ENCODE measurements at places on chromosomes 2 and 18.

GRCh38 chr18:48720655-48721025 is 181.8 kb downstream of the CTIF start:
- DNase-seq: no peak

GRCh38 chr2:30180226-30180625 is 33.4 kb downstream of the YPEL5 start:
- DNase-seq: no peak

GRCh38 chr18:48790226-48790863 is 160.4 kb downstream of the SMAD7 start:
- no peak for DNase-seq

- no peak for DNase-seq
These were observed 6.9 kb downstream of the HSBP1L1 start for GRCh38 chr18:79971211-79971952.

GRCh38 chr2:16693854-16694253 is 28.2 kb upstream of the CYRIA start:
- DNase-seq: no peak

DNA sequence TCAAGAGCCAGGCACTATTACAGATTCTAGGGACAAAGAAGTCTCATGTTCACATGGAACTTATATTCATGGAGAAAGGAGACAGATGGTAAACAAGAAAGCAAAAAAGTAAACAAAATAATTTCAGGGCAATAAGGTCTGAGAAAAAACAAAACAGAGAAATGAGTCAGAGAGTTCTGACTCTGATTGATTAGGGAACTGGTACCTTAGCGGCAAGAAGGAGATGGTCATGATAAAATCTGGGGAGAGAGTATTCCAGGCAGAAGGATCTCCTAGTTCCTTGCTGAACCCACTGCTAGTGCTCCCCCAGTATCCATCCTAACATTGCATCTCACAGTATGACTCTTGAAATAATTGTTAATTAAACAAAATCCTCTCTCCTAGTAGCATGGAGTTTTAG is 161.8 kb upstream of the KLF7 start:
- no peak for DNase-seq

DNA sequence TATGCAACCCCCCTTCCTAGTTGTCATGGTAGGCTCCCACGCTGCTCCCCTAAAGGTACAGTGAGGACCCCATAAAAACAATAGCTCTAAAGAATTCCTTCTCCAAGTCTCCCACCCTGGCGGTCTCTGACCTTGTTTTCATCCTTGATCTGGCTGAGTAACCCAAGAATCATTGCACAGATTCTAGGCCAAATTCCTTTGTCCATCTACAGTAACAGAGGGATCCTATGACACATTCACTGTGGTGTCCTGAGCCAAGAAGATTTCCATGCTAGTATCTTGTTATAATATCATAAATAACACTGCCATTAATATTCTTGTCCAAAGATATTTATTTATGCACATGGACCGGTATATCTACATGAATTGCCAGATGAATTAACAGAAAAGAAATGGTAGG is 240.2 kb downstream of the CYP26B1 start:
- no peak for DNase-seq

- no peak for DNase-seq
These were observed 48.6 kb downstream of the GYPC start for GRCh38 chr2:126704434-126705160.

GRCh38 chr18:62522178-62522503 is 684 bp upstream of the ZCCHC2 start:
- DNase-seq: no peak

- DNase-seq: no peak
These were observed 91.8 kb upstream of the ST6GAL2 start for GRCh38 chr2:106977717-106978116.

DNA sequence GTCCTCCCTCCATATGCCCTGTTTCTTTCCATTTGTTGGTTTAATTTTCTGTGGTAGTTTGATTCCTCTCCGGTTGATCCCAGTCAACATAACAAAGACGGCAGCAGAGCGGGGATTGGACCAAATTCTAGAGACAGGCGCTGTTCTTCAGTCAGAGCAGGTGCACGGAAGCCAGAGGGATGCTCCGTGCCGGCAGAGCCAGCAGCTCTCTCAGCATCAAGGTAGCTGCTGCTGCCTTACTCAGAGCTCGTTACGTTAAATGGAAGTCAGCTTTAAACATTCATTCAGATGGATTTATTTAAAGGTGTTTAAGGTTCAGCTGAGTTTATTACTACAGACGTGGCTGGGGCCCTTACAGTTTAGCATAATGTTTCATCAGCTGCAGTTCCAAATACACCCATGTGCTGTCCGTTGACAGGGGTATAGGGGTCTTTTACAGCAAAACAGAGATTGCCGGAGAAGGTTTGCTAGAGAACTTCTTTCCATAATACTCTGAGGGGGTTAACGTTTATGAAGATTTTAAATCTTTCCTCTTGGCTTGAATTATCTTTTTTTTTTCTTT is 497.2 kb upstream of the PIK3C3 start:
- no peak for DNase-seq

DNA sequence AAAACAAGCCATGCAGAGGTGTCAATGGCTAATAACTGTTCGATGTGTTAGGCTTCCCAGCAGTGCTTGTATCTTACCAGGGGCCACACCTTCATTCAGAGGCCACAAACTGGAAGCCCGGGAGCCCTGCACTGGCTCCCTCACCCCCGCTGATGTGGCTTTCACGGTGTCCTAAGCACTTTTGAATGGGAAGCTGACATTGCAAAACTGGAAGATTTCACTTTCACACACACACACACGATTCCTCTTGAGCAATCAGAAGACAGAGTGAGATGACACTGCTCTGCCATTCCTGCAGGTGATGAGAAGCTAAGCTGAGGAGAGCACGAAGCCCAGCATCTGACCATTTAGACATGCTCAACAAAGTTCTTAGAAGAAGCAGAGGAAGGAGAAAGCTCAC is 8.6 kb upstream of the ZNF407 start:
- no peak for DNase-seq

DNA sequence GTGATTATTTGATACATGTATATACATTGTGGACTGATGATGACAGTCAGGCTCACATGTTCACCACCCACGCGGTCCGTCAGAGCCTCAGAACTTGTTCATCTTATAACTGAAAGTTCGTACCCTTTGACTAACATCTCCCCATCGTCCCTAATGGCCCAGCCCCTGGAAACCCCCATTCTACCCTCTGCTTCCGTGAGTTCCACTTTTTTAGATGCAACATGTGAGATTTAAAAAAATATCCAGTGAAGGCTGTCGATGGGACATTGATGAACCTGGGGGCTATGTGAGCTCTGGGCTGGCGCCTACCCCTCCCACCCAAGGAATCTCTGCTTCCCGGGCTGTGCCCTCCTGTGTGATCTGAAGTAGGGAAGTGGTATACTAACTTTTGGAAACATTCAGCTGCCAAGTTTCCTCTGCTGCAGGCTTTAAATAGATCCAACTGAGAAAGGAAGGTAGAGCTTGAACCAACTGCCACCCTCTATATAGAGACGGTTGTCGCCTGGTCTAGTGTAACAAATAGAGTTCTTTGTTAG is 163.8 kb downstream of the FAM210A start:
- no peak for DNase-seq

DNA sequence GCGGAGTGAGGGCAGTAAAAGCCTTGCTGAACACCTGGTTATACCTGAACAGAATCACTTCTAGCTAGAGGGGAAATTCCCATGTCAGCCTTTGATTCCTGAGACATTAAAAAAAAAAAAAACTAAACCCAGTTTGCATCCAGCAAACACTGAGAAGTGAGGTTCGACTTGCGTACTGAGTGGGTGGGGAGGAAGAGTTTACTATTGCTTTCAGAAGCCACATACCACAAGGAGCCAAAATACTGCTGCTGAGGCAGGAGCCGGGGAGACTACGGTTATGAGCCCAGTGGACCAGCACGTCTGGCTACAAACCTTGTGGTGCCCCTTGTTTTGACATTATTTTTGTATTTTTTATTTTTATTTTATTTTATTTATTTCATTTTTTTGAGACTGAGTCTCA is 2.7 kb downstream of the COLEC11 start:
- DNase-seq: no peak

- DNase-seq: no peak
These were observed 675.5 kb upstream of the SLC8A1 start for GRCh38 chr2:41127351-41127750.

GRCh38 chr2:33598561-33599174 is 431 bp downstream of the FAM98A start:
- DNase-seq: no peak

DNA sequence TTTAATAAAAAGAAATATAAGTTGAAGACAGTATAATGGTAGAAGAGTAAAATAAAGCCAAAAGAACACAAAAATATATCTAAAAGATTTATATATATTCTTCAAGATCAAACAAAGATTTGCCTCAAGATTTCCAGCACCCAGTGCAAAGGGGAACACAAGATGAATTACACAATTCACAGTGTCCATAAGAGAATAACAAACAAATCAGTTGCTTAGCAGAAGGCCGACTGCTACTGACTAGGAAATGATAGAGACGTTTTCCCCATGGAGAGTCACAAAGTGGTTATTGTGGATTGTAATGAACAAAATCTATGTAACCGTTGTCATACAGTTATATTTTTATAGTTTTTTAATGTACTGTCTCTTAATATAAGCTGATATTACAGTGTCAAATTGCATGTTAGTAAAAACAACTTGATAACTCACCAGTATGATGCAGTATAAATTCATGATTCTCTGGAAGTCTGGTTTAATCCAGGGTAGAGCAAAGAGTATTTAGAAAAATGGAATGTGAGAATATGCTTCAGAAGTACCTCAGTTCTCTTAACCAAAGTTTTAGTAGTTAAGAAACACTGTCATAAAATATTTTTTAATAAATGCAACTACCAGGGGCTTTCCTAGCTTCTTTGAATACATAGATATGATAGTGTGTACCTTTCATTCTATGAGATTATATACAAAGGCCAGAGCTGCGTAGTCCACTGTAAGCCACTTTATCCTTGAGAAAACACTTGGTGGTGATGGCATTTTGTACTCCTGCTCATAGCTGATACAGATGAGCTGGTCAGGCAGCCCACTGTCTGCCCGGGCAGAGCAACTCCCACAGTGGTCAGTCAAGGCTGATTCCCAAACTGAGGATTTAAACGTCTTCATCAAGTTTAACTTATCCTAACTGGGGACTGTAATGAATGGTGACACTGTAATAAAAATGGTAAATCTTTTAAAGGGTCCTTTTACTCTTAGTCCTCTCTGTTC is 180.5 kb upstream of the DTNA start:
- DNase-seq: no peak

DNA sequence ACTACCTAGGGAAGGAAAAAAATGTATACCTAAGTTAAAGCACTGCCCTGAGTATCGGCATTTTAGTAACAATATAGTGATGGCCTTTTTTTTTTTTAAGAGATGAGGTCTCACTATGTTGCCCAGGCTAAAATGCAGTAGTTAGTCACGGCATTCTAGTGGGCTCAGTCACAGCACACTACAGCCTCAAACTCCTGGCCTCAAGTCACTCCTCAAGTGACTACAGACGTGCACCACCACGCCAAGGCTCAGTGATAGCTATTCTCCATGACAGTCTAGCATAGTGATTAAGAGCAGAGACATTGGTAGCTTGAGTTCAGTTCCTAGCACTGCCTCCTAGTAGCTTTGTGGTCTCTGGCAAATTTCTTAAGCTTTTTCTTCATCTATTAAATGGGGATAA is 27.6 kb downstream of the UBXN2A start:
- no peak for DNase-seq

DNA sequence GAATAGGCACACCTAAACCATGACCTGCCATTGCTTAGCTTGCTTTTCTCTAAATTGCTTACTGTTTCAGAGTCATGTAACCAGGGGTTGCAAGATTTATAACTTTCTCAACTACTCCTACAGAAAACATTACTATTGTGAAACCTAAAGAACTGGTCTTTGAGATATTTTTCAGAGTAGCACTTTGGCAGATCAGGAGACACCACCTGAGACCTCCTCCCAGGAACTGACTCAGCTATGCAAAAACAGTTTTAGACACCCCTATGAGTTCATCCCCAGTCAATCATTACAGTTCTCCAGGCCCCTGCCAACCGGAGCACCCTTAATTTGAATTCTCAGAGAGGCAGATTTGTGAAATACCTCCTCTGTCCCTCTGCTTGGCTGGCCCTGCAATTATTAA is 80.3 kb downstream of the MBOAT2 start:
- no peak for DNase-seq

GRCh38 chr18:29849144-29849543 is 1193.4 kb downstream of the DSC3 start:
- no peak for DNase-seq

GRCh38 chr2:128502200-128502599 is 183.5 kb upstream of the HS6ST1 start:
- DNase-seq: no peak

GRCh38 chr2:21249367-21249766 is 125.6 kb downstream of the TDRD15 start:
- DNase-seq: no peak

GRCh38 chr2:164933671-164934189 is 21.6 kb downstream of the SLC38A11 start:
- DNase-seq: no peak

- DNase-seq: no peak
These were observed 69.6 kb downstream of the STEAP3 start for GRCh38 chr2:119293254-119293653.

GRCh38 chr2:159571540-159572260 is 44.6 kb downstream of the BAZ2B start:
- DNase-seq: no peak

DNA sequence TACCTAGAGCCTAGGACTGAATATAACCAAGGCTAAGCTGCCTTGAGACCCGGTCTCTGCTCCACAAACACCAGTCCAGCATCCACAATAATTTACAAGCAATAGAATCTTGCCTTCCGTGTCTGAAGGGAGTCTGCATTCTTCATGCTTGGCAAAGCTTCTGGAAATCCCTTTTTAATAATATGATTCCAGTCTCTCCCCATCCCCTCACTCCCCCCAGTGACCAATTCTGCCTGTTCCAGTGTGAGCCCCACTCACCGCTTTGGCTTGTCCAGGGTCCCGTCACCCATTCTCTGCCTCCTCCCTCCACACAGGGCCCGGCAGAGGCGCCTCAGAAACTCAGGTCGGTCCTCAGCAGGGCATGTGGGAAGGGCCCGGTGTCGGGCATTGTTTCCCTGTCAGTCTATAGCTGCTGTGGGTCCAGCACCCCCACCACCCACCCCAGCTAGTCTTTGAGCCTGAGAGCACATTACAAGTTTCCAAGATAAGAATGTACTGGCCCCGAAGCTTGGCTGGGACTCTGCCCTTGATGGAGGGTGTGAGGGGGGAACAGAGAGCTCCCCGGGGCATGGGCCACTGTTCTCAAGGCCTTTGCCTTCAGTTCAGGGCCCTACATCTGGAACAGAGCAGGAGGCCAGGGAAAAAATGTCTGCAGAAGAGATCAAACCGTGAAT is 129.7 kb upstream of the MYCN start:
- DNase-seq: no peak

GRCh38 chr2:12821656-12822055 is 104.9 kb downstream of the TRIB2 start:
- DNase-seq: no peak
